ENCODE measurements at places on chromosomes 7 and 10. TPM values are rescaled to one million over a fixed set of nuclear protein-coding genes. Genes with fewer than 3 reads are reported as not detected.

- no peak for DNase-seq
- H3K27me3 ChIP-seq = no peaks in the 10 kb centered on the region
- H3K36me3 ChIP-seq = no peaks in the 10 kb centered on the region
- peaks cover 27% of the 10 kb centered on the region for H3K4me1 ChIP-seq
- H3K27ac ChIP-seq = no peak overlapping the region
These were observed 241.5 kb upstream of the IGFBP3 start for GRCh38 chr7:46162609-46163008.

DNA sequence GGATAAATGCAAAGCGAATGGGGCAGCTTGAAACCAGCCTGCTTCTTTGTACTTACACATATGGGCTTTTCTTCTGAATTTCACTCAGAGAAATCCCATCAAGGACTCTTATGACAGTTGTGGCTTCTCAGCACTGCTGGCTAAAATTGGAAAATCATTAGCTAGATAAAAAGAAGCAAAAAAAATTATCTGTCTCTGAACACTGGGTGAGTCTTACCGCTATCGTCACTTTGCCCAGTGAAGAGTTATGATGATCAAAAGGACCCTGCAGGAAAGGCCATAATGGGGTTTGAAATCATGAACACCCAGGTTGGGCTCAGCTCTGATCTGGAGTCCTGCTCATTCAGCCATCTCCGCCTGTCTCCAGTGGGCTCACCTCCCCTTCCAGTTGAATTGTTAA, 34.3 kb downstream of the AOAH start:
- DNase-seq = no peak
- H3K4me1 ChIP-seq = no peaks in the 10 kb centered on the region
- H3K36me3 ChIP-seq = no peaks in the 10 kb centered on the region
- H3K27ac ChIP-seq = no peak overlapping the region
- H3K4me3 ChIP-seq = no peak overlapping the region

GRCh38 chr10:94105226-94105625, 111.5 kb downstream of the PLCE1 start:
- H3K4me3 ChIP-seq = no peak overlapping the region
- H3K36me3 ChIP-seq = no peaks in the 10 kb centered on the region
- no peak for DNase-seq
- peaks cover 27% of the 10 kb centered on the region for H3K4me1 ChIP-seq

- H3K4me1 ChIP-seq = no peaks in the 10 kb centered on the region
- H3K27me3 ChIP-seq = peaks cover 42% of the 10 kb centered on the region
- H3K36me3 ChIP-seq = no peaks in the 10 kb centered on the region
- DNase-seq = no peak
- H3K27ac ChIP-seq = no peak overlapping the region
These were observed 1.1 kb downstream of the SFMBT2 start for GRCh38 chr10:7409732-7410168.

- H3K36me3 ChIP-seq = no peaks in the 10 kb centered on the region
- H3K4me1 ChIP-seq = peaks cover 10% of the 10 kb centered on the region
- no peaks in the 10 kb centered on the region for H3K27me3 ChIP-seq
- no peak for DNase-seq
- H3K27ac ChIP-seq = no peak overlapping the region
These were observed 139.7 kb upstream of the TMEM72 start for GRCh38 chr10:44771233-44771995.

- no peak overlapping the region for H3K27ac ChIP-seq
- peak; percentile 81 for DNase-seq
- H3K4me1 ChIP-seq = no peaks in the 10 kb centered on the region
- no peaks in the 10 kb centered on the region for H3K27me3 ChIP-seq
- H3K4me3 ChIP-seq = peak overlapping the region; percentile 55
These were observed 55.2 kb upstream of the TNRC18 start for GRCh38 chr7:5478568-5479430.

DNA sequence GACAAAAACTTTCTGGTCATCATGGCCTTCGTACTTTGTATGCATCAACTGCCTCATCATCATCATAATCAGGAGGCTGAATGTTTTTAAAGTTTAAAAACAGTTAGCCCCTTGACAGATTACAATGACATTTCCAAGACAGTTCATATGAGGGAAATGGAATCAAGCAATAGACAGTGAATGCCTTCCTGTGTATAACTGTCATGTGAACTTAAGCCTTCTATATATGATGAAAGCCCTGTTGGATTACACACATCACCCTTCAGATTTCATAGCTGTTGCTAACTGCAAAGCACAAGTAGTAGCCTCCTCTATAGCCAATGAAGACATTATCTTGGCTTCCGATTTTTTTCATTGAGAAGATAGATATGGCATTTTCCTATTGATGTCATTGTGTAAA, 154.0 kb downstream of the PLXDC2 start:
- DNase-seq = no peak
- H3K4me1 ChIP-seq = no peaks in the 10 kb centered on the region
- H3K4me3 ChIP-seq = no peak overlapping the region
- H3K27ac ChIP-seq = no peak overlapping the region
- no peaks in the 10 kb centered on the region for H3K36me3 ChIP-seq

DNA sequence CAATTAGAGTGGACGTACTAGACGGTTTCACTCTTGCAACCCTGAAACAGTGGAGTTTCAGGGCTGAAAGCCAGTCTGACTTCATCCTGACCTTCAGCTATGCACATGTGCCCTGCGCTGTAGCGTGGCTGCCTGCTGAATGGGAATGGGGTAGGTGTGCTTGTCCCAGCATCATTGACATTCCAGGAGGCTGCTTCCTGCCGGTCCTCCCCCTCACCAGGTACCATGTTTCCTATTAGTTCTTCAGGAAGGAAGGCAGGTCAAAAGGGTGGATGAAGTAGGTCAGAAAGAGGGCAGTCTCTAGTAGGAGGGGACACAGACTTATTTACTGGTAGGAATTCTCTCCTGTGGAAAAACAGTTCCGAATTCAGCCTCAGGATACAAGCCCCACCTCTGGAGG, 551.8 kb upstream of the GALNT17 start:
- no peaks in the 10 kb centered on the region for H3K4me1 ChIP-seq
- no peaks in the 10 kb centered on the region for H3K36me3 ChIP-seq
- H3K27me3 ChIP-seq = no peaks in the 10 kb centered on the region
- no peak for DNase-seq
- no peak overlapping the region for H3K4me3 ChIP-seq

DNA sequence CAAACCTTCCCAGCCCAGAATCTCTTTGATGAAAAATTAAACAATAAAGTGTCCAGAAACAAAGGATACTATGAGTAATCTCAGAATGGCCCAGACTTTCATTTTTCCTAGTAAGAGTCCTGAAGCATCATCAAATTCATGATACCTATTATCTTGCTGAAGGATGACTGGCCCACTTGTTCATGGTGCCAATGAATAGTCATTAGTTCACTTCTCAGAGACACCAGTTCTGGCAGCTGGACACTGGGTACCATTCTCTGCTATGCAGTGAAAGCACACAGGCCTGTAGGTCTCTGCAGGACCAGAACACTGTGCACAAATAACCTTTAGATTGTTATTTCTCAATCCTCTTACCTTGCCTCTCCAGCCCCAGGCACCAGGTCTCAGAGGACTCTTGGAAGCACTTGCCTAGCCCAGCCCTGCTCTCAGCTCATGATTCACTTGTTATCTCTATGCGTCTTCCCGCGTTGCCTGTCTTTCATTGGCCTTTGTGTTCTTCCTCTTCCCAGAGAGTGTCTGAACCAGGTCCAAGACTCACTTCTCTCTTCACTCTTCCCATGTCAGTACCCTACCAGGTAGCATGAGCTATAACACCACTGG, 98.1 kb upstream of the AGBL3 start:
- H3K4me3 ChIP-seq = no peak overlapping the region
- H3K27ac ChIP-seq = peak overlapping the region; percentile 47
- peaks cover 74% of the 10 kb centered on the region for H3K36me3 ChIP-seq
- H3K4me1 ChIP-seq = peaks cover 84% of the 10 kb centered on the region
- DNase-seq = no peak

DNA sequence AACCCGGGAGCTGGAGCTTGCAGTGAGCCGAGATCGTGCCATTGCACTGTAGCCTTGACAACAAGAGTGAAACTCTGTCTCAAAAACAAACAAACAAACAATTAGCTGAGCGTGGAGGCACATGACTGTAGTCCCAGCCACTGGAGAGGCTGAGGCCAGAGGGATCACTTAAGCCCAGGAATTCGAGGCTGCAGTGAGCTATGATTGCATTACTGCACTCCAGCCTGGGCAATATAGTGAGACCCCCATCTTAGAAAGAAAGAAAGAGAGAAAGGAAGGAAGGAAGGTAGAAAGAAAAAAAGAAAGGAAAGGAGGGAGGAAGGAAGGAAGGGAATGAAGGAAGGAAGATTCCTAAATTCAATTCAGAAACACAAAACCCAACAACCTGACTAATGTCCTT, 141.3 kb upstream of the TNRC18 start:
- H3K4me3 ChIP-seq = no peak overlapping the region
- H3K27ac ChIP-seq = no peak overlapping the region
- no peaks in the 10 kb centered on the region for H3K27me3 ChIP-seq
- H3K4me1 ChIP-seq = peaks cover 18% of the 10 kb centered on the region
- no peak for DNase-seq

DNA sequence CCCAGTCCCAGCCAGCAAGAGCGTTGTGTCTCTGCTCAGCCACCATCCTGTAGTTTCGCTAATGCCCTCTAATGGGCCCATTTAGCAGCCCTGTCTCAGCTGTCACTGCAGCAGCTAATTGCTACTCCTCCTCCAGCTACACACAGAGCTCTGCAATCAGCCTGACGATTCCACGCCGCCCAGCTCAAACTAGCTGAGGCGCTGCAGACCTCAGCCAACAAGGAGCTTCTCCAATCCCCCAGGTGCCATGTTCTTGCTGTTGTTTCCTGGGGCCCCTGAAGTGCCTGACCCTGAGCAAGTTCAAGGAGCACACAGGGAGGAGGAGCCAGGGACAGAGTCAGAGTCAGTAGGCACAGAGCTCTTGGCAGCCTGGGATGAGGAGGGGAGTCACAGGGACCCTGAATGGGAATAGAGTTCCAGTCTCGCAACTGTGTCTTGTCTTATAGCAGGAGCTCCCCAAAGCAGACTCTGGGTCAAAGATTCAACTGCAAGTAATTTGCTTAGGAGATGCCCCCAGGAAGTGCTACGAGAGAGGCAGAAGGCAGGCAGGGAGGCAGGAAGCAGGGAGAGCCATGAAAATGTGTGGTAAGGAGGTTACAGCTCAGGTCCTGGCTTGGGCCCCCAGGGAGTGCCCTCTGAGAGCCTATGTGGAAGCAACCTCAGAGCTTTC, 135.8 kb upstream of the UNC5B start:
- H3K4me1 ChIP-seq = no peaks in the 10 kb centered on the region
- H3K27me3 ChIP-seq = peaks cover 14% of the 10 kb centered on the region
- peak; percentile 77 for DNase-seq
- no peak overlapping the region for H3K4me3 ChIP-seq

DNA sequence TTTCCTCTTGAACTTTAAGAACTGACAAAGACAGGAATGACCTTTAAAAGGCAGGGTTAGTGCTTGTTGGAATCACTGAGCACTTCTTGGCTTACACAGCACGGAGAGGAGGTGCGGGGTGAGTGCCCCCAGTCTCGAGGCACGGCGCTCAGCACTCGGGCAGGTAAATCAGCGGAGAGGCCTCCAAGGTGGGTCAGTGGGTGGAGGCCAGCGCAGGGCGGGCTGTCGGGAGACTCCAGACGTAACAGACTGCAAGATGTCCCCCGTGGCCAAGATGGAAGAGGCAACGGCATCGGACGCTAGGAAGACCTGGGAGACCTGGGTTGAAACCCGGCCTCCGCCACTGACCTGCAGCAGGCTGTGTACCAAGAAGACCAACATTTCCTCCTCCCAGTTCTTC, 149.4 kb downstream of the MAD1L1 start:
- H3K27me3 ChIP-seq = no peaks in the 10 kb centered on the region
- no peak overlapping the region for H3K27ac ChIP-seq
- no peaks in the 10 kb centered on the region for H3K4me1 ChIP-seq
- DNase-seq = no peak

DNA sequence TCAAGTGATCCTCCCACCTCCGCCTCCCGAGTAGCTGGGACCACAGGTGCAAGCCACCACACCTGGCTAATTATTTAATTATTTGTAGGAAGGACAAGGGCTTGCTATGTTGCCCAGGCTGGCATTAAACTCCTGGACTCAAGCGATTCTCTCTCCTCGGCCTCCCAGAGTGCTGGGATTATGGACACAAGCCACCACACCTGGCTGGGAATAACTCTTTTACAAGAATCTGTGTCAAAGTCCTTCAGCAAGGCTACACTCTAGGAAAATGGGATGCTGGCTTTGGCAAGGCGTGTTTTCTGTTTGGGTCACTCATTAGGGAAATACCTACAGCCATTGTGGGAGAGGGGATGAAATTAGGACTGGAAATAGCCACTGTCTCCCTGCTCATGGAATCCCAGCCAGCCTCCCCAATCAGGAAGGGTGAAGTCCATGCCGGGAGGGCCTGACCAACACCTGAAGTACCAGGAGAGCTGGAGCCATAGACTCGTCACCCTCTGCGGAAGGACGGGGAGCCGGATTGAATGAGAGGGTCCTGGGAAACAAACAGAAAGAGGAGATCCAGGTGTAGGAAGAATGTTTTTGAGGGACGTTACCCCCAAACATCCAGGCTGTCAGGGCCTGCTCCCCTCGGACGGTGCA, 72.2 kb upstream of the MYL10 start:
- H3K4me3 ChIP-seq = no peak overlapping the region
- no peaks in the 10 kb centered on the region for H3K36me3 ChIP-seq
- DNase-seq = no peak
- H3K27me3 ChIP-seq = peaks cover 39% of the 10 kb centered on the region
- H3K4me1 ChIP-seq = no peaks in the 10 kb centered on the region
- no peak overlapping the region for H3K27ac ChIP-seq

DNA sequence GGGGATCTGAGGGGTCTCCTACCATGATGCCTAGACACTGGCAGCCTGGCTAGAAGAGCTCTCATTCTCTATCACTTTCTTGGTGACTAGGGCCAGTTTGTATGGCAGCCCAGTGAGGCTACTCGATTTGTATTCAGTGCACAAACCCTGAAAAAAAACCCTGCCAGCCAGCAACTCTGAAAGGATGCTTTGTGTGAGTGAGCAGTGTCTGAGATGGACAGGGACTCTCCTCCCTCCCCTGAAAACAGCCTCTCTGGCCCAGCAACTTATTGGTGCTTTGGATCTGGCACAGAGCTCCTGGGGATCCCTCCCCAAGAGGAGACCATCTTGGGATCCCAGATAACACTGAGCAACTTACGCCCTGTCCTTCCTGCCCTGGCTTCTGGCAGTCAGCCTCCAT, 10.8 kb upstream of the LRRC4 start:
- no peaks in the 10 kb centered on the region for H3K27me3 ChIP-seq
- H3K36me3 ChIP-seq = no peaks in the 10 kb centered on the region
- DNase-seq = no peak
- no peak overlapping the region for H3K27ac ChIP-seq

DNA sequence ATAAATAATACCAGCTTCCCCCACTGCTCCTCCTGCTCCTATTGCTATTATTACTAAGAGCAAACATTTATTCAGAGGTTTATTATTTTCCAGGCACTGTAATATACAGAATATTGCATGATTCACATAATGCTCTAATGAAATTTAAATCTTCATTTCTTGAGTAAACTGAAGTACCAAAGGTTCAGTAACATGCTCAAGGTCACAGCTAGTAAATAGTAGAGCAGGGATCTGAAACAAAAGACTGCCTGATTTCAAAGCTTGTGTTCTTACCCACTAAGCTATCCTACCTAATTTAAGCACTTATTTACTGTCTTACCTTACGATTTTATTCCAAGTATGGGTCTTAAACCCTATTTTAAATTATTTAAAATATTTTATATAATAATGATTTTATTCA, 126.2 kb downstream of the SNX13 start:
- no peak for DNase-seq
- no peak overlapping the region for H3K4me3 ChIP-seq
- no peaks in the 10 kb centered on the region for H3K27me3 ChIP-seq
- H3K36me3 ChIP-seq = peaks cover 10% of the 10 kb centered on the region

C10orf62 gene
- total RNA-seq = 0.36 TPM

SUFU gene
- total RNA-seq = 3.6 TPM

TLL2 gene
- total RNA-seq = 0.36 TPM

WNT8B gene
- not detected for total RNA-seq

ETV1 gene
- 15.9 TPM for total RNA-seq

HTR5A gene
- not detected for total RNA-seq

PRSS37 gene
- not detected for total RNA-seq
